ENCODE measurements at places on chromosomes 7 and 10.

- no peak for DNase-seq
These were observed 140.1 kb downstream of the ACTR3B start for GRCh38 chr7:152899548-152900109.

GRCh38 chr10:90089719-90090118, 388.3 kb downstream of the KIF20B start:
- no peak for DNase-seq

DNA sequence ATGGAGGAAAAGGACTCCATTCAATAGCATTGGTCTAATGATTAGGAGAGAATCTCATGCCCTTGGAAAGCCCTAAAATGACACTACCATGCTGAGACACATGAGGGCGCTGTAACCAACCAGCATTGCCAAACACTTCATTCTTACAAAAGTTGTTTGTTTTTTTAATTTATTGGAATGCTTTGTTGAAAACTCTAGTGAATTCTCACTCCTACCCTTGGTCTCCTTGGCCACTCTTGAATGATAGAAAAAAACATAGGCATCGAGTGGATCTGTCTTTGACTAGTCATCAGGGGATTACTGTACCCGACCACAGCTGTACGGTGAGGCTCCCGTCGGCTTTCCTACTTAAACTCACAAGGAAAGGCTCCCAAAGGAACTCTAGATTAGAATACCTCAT, 29.3 kb upstream of the ADD3 start:
- DNase-seq: peak; percentile 63

GRCh38 chr7:135327458-135327857, 93.8 kb downstream of the STRA8 start:
- no peak for DNase-seq

DNA sequence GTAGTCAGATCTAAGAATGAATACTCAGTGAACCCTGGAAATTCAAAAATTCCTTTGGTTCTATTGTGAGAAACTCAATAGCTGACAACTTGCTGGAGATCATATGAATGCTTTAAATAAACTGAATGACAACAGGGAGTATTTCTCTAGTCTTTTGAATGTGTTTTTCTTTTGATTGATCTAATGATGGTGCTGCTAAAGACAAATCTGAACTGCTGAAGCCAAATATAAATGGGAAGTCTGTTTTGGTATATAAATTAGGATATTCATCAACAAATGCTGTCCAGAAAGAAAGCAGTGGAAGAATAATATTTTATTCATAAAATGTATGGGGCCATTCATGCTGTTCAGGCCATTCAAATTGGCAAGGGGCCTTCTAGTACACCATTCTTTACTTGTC, 79.4 kb downstream of the ITGB1 start:
- no peak for DNase-seq

GRCh38 chr7:111833466-111833865, 271.2 kb upstream of the IMMP2L start:
- DNase-seq: no peak

- no peak for DNase-seq
These were observed 493.4 kb downstream of the SEMA3D start for GRCh38 chr7:84693483-84693882.

GRCh38 chr7:156975620-156976019, 26.1 kb downstream of the NOM1 start:
- no peak for DNase-seq

- DNase-seq: no peak
These were observed 522.5 kb downstream of the ETV1 start for GRCh38 chr7:13466874-13467547.

GRCh38 chr10:128137877-128138276, 11.7 kb upstream of the MKI67 start:
- DNase-seq: no peak

DNA sequence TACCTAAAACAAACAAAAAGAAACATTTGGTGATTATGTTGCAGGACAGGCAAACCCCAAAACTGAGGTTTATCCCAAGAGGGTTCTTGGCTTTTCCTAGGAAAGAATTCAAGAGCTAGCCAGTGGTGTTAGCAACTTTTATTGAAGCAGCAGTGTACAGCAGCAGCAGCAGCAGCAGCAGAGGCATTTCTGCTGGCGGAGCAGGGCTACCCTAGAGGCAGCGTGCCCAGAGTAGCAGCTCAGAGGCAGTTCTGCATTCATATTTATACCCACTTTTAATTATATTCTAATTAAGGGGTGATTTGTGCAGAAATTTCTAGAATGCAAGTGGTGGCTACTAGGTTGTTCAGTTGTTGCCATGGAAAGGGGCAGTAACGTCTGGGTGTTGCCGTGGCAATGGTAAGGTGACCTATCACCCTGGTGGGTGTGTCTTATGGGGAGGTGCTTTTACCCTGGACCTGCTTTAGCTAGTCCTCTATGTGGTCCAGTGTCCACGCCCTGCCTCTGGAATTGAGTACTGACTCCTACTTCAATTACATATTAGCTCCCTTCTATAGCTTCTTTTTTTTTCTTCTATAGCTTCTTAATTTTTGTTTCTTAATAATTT, 53.9 kb downstream of the VCL start:
- DNase-seq: no peak

DNA sequence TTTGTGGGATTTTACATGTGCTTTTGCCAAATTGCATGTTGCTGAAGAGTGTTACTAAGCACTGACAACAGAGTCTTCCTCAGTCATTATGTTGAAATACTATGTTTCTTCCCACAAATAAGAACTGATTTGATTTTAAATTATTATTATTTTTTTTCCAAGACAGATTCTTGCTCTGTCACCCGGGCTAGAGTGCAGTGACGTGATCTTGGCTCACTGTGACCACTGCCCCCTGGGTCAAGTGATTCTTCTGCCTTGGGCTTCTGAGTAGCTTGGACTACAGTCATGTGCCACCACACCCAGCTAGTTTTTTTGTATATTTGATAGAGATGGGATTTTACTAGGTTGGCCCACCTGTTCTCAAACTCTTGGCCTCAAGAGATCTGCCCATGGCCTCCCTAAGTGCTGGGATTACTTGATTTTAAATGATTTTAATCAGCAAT, 42.3 kb downstream of the MINPP1 start:
- no peak for DNase-seq

DNA sequence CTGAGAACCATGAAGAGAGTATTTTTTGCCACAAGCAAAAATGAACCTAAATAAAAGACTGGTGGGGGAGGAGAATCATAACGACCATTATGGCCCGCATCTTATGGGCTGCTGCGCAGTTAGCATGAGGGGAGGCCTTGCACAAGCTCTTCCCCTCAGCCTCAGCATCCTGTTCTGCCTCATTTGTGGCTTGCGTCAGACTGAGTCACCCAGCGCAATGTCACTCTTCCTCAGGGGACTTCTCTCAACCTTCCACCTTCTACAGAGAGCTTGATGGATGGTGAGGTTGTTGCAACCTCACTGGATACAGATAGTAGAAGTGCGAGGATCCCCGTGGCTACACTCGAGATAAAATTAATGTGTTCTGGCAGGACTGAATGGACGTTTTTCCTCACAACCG, 16.8 kb upstream of the GPR15LG start:
- no peak for DNase-seq

GRCh38 chr7:90169891-90170290, 15.6 kb downstream of the STEAP1 start:
- DNase-seq: no peak

DNA sequence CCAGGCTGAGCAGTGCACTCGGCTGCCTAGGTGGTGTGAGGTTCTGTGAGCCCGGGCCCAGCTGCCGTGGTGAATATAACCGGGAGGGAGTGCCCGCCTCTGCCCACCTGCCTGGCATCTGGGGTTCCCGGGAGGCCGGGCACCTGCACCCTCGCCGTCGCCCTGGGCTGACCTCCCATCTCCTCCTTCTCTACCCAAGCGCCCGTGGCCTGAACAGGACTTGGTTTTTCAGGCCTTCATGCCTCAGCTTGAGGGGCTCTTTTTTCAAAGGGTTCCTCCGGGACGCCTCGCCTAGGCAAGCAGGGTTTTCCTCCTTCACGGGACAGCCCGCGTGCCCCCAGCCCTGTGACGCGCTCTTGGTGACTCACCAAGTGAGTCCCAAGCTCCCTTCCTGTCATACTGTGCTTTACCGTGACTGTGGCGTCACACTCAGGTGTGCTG, 9.9 kb downstream of the INPP5A start:
- DNase-seq: no peak

- DNase-seq: no peak
These were observed at the start of gene LRRC72 for GRCh38 chr7:16526742-16527540. LRRC72 (plus strand) TSS chr7:16526825; CDS start chr7:16526953, 128 bp downstream.

DNA sequence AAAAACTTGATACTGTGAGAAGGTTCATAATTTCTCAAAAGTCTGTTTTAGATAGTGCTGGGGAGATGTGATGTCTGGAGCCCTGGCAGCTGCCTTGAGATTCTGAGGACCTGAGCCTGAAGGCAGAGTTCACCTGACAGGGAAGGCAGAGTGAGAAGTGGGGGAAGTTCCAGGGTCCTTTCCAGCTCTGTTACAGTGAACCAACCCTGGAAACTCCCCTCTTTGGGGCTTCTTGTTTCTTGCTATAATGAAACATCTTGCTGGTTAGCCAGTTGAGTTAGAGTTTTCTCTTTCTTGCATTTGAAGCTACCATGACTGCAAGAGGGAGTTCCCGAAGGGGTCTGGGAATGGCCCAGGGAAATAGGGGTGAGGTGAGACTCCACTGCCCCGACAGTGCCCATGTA, 158.9 kb upstream of the TNRC18 start:
- no peak for DNase-seq

GRCh38 chr10:101879456-101880231, 36.0 kb upstream of the KCNIP2 start:
- peak; percentile 37 for DNase-seq

DNA sequence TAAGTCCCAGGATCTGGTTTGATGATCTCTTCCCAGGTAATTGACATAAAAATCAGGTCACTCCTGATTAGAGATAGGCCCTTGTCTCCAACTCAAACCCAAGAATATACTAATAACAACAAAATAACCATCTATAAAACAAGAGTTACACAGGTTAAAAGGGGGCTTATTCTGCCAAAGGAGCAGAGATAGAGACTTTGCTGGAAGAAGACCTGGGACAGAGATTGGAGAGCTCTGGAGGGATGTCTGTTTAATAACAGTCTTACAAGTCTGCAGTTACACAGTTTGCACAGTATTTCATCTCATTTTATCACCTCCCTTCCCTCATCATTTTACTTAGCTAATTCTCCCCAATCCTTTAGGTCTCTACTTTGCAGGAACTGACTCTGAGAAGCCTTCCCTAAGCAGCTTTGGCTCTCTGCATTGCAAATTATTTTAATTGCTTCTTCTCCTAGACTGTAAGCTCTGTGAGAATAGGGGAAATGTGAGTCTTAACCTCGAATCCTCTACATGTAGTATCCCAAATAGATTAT, 3.7 kb upstream of the ZNF438 start:
- no peak for DNase-seq

GRCh38 chr10:103584216-103585010, 90.9 kb downstream of the NEURL1 start:
- no peak for DNase-seq

GRCh38 chr7:114944745-114945625, 23.1 kb downstream of the MDFIC start:
- DNase-seq: peak; percentile 25

GRCh38 chr7:143248761-143249354, 14.4 kb upstream of the GSTK1 start:
- DNase-seq: no peak

DNA sequence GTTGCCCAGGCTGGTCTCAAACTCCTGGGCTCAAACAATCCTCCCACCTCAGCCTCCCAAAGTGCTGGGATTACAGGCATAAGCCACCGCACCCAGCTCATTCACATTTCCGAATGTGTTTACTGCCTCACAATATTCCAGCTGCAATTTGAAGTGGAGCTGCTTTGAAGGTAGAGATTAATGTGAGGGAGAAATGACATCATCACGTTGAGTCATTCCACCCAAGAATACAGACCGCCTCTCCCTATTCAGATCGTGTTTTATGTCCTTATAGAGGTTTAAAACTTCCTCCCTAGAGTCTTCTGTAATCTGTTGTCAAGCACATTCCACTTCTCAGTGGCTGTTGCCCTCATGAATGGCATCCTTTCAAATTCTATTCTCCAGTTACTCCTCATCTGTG, 100.4 kb upstream of the PDGFA start:
- no peak for DNase-seq

DNA sequence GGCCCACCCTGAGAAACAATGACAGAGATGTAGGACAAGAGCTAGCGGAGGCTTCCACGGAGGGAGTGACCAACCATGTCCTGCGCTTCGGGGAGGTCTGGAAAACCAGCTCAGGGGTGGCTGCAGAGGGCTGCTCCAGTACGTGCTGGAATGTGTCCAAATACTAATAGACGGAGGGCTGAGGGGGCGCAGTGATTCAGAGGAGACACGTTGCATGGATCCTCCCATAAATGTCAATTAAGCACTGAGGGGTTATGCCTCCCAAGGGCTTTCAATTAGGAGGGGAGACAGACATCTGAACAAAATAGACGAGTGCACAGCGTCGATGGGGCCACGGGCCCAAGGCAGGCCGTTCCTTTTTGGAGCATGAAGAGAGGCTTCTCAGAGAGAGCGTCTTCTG, 51.0 kb upstream of the NPS start:
- DNase-seq: no peak

DNA sequence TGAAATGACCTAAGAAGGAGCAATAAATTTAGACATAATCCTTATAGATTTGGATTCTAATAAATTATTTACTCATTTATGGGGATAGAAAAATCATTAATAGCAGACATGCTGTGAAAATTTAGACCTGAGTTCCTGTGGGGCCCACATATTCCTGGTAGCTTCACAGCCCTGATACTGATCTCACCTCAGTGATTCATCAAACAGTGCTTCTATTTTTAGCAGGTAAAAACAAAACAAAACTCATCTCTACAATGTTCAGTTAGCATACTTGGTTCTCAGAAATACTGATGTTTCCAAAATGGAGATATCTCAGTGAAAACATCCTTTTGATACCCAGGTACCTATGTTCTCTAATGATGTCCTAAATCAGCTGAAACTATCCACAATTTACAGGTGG, 841.1 kb upstream of the SORCS1 start:
- no peak for DNase-seq

DNA sequence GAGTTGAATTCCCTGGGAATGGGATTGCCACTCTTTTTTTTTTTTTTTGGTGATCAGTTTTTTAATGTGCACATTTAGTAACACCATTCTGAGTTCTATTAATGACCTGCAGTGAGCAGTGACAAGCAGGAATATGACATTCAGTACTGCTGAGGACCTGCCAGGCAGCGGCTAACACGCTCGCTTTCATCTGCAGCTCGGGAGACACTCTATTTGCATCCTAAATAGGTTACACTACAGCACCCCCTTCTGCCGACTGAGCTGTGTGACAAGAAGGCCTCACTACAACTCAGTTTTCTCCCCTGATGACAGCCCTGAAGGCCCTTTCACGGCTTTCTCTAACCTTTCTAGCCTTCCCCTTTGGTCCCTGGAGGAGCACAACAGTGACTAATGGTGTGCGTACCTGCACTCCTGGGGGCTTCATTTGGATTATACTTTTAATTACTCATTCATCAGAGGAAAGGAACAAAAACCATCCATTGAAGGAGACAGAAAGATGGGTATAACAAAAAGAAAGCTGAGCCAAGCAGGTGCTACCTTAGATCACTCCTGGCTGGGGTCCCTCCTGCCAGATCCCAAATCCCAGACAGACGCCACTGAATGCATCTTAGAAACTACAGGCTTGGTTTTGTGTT, 872.4 kb downstream of the LRMDA start:
- DNase-seq: peak; percentile 67

DNA sequence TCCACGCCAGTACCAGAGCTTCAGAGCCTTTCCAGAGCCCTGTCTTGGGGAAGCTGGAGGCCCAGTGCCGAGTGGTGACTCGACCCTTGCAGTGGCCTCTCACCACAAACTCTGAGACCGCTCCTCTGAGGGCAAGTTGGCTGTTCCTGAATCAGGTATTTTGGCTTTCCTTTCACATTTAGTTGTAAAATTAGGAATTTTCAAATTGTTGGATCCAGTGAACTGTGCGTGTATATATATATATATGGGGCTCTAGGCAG, 128.7 kb upstream of the UNC5B start:
- DNase-seq: no peak

Data from midbrain (tissue), 1 donor.